ENCODE measurements at places on chromosomes 11 and 22. TPM values are rescaled to one million over a fixed set of nuclear protein-coding genes. Genes with fewer than 3 reads are reported as not detected.

DNA sequence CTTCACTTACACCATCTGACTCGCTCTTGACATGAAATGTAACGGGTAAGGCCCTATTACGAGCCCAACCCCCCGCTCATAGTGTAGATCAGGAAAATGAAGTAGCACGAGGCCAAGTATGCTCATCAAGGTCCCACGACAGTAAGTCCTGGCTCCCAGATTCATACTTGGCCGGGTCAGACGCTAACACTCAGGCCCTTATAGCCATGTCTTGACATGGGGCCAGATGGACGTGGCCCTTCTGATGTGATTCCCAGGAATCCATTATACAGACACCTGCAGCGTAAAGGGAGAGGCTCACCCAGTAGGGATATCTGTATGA is 175.1 kb downstream of the CEP164 start:
- DNase-seq, result no peak
- no peaks in the 10 kb centered on the region for H3K36me3 ChIP-seq
- no peaks in the 10 kb centered on the region for H3K27me3 ChIP-seq
- H3K4me3 ChIP-seq, result no peak overlapping the region

GRCh38 chr22:42366806-42367581 is 65.2 kb downstream of the NFAM1 start:
- no peaks in the 10 kb centered on the region for H3K27me3 ChIP-seq
- H3K4me1 ChIP-seq, result peaks cover 37% of the 10 kb centered on the region
- no peak for DNase-seq
- H3K4me3 ChIP-seq, result peak overlapping the region; percentile 66
- H3K36me3 ChIP-seq, result no peaks in the 10 kb centered on the region

DNA sequence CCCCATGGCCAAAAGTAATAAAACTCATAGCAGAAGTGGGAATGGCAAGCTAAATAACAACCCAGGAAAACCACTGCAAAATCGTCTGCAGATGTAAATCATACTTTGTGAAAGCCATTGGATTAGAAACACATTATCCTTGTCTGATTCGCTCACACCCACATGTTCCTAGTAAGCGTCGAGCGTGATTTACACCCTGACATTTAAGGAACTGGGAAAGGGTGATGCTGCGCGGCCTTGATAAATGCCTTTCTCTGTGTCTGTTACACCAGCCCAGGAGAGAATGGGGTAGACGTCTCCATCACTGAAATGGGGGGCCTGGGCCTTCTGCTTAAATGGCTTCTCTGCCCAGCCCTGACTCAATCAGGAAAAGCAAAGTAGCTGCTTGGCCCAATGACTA is 162.7 kb downstream of the NTM start:
- no peaks in the 10 kb centered on the region for H3K36me3 ChIP-seq
- no peak overlapping the region for H3K4me3 ChIP-seq
- no peak for DNase-seq
- H3K27ac ChIP-seq, result no peak overlapping the region
- H3K4me1 ChIP-seq, result no peaks in the 10 kb centered on the region

The NRGN gene
- 5.3 TPM for total RNA-seq

DNA sequence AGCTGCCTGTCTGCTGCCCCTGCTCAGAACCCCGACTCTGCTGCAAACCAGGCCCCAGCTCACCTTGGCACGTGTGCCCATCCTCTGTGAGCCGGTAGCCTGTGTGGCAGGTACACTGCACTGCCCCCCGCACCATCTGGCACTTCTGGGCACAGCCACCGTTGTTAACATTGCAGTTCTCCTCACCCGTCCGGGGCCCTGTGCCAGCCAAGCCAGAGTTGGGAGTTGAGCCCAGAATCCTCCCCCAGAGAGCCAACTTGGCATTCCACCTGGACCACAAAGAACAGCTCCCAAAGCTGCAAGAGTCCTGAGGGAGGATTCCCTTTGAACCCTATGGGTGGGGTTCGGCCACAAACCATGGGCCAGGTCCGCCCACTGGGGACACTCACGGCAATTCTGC is 22.5 kb downstream of the LRP4 start:
- no peak overlapping the region for H3K4me3 ChIP-seq
- DNase-seq, result no peak
- H3K4me1 ChIP-seq, result no peaks in the 10 kb centered on the region
- H3K36me3 ChIP-seq, result no peaks in the 10 kb centered on the region
- no peaks in the 10 kb centered on the region for H3K27me3 ChIP-seq
- no peak overlapping the region for H3K27ac ChIP-seq

DNA sequence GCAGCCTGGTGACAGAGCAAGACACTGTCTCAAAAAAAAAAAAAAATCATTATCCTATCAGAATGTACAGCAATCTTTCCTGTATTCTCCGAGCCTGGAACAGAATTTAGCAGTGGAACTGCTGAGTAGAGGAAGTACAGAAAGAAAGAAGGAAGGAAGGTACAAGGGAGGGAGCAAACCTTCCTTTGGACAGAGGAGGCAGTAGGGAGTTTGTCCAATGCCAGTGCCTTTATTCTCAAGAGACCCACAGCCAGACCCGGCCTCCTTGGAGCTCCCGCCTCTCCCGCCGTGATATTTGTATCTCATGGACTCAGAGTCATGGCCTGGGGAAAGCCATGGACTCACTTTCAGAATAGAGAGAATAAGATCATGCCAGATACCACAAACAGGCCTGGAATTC is 37.7 kb upstream of the LRRC55 start:
- H3K27ac ChIP-seq, result no peak overlapping the region
- H3K4me3 ChIP-seq, result no peak overlapping the region
- H3K27me3 ChIP-seq, result no peaks in the 10 kb centered on the region
- H3K36me3 ChIP-seq, result no peaks in the 10 kb centered on the region

The KCNJ4 gene
- not detected for total RNA-seq

DNA sequence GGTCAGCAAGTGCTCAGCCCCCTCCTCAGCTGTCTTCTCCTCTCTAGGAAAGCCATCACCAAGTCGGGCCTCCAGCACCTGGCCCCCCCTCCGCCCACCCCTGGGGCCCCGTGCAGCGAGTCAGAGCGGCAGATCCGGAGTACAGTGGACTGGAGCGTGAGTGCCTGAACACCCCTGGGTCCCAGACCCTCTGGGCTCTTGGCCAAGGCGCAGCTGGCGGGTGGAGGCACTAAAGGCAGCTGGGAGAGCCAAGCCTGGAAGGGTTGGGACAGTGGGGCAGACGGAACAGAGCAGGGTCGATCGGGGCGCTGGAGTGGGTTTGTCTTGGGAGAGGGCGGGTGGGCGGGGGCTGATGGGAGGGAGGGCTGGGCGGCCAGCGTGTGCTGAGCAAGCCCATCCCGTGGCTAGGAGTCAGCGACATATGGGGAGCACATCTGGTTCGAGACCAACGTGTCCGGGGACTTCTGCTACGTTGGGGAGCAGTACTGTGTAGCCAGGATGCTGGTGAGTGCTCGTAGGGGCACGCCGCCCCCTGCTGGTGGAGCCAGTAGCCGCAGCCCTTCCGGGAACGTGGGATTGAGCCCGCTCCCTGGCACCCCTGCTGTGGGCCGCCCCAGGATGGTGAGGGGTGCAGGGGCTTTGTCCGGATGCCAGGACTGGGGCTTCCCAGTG is 14.1 kb upstream of the MDK start:
- no peak for DNase-seq
- H3K27ac ChIP-seq, result no peak overlapping the region
- H3K27me3 ChIP-seq, result no peaks in the 10 kb centered on the region
- no peak overlapping the region for H3K4me3 ChIP-seq
- peaks cover 9% of the 10 kb centered on the region for H3K4me1 ChIP-seq
- H3K36me3 ChIP-seq, result peaks cover 22% of the 10 kb centered on the region

- no peak overlapping the region for H3K4me3 ChIP-seq
- no peaks in the 10 kb centered on the region for H3K27me3 ChIP-seq
- no peaks in the 10 kb centered on the region for H3K36me3 ChIP-seq
- no peak overlapping the region for H3K27ac ChIP-seq
- no peaks in the 10 kb centered on the region for H3K4me1 ChIP-seq
Observed at GRCh38 chr11:44467413-44467812, 98.0 kb upstream of the CD82 start.

The RNASEH2C gene
- 155 TPM for total RNA-seq

The CRKL gene
- total RNA-seq, result 21.2 TPM

DNA sequence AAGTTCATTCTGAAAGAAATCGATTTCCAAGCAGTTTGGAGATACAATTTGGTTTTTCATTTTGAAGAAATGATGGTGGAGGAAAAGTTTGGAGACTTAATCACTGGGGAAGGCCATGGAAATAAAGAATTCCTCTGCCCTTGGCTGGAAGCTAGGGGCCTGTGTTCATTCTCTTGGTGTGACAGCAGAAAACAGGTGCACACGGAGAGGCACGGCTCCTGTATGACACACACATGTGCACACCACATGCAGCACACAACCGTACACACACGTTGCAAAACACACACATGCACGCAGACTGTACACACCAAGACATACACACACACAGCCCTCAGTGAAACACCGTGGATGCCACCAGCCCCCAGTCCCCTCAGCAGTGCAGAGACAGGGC is 64.2 kb downstream of the CYTH4 start:
- no peaks in the 10 kb centered on the region for H3K4me1 ChIP-seq
- DNase-seq, result no peak
- H3K4me3 ChIP-seq, result no peak overlapping the region
- H3K36me3 ChIP-seq, result no peaks in the 10 kb centered on the region

- H3K36me3 ChIP-seq, result no peaks in the 10 kb centered on the region
- no peaks in the 10 kb centered on the region for H3K27me3 ChIP-seq
- no peaks in the 10 kb centered on the region for H3K4me1 ChIP-seq
Observed at GRCh38 chr22:43532301-43533155, 120.7 kb downstream of the MPPED1 start.

- H3K27me3 ChIP-seq, result no peaks in the 10 kb centered on the region
- H3K36me3 ChIP-seq, result no peaks in the 10 kb centered on the region
- DNase-seq, result no peak
Observed at GRCh38 chr11:88179971-88180629, 4.9 kb upstream of the RAB38 start.

The FDX1 gene
- 17.6 TPM for total RNA-seq

The TMPRSS5 gene
- not detected for total RNA-seq

The RIMBP3C gene
- not detected for total RNA-seq

The FAR1 gene
- 66.0 TPM for total RNA-seq

The CATSPER1 gene
- total RNA-seq, result not detected

Data from ascending aorta (tissue), 2 donors.